Hematopoietic multipotent progenitor cell treated with erythropoietin and hydrocortisone succinate and interleukin-3 and kit ligand, for 15 days (in vitro differentiated cells): ENCODE measurements at places on chromosomes 6 and 20.

- DNase-seq, result no peak
Measured at GRCh38 chr20:47814632-47815415, 29.5 kb upstream of the SULF2 start.

DNA sequence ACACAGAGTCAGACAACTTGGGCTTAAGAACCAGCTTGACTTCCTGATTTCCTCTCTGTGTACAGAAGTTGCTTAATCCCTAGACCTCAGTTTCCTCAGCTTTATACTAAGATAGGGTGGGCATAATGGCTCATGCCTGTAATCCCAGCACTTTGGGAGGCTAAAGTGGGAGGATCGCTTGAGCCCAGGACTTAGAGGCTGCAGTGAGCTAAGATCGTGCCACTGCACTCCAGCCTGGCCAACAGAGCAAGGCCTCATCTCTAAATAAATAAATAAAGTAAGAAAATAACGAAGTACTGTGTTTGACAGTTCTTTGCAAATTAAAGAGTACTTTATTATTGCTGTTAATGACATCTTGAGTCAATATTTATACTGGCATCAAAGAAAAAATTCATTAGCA is 41.7 kb downstream of the CNKSR3 start:
- DNase-seq, result no peak

GRCh38 chr20:18666803-18667415 is 79.1 kb downstream of the DTD1 start:
- no peak for DNase-seq

- no peak for DNase-seq
Measured at GRCh38 chr6:92460133-92460532, 959.2 kb downstream of the EPHA7 start.
